Stimulated activated CD4-positive, alpha-beta T cell treated with anti-CD3 and anti-CD28 coated beads, Interleukin-4, amount 100 ng/mL, for 4 hours (primary cell): ENCODE measurements at places on chromosomes 3 and 15.
A peak's percentile ranks its signal among the peaks of the same experiment; 100 is the strongest.

DNA sequence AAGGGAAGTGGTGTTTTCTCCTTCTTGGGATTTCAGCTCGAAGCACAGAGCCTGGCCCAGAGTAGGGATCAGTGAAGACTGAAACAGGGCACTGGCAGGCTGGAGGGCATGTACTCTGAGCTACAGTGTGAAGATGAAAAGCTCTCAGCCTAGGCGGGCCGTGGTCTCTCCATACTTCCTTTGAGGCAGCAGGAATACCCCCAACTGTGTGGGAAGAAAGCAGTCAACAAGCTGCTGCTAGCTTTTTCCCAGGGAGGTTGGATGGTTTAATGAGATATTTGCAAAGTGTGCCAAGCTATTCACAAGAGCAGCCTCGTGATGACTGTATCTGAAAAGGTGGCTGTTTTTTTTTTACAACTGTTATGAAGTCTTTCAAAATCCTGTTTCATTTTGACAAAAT lies 47.2 kb downstream of the NMNAT3 start:
- no peak for DNase-seq

DNA sequence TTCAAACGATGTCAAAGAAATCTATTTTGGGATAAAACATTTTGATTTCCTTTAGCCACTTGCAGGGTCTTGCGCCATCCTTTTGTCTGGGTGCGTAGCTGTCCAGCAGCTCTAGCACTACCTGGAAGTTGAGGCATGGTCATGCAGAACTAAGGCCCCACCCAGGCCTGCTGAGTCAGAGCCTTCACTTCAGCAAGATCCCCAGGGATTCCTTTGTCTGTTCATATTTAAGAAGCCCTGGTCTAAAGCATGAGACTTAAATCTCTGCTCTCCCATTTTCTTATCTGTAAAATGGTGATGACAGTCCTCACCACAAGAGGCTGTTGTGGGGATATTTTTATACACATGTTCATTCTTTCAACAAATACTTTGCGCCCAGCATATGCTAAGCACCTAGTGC lies 99.0 kb upstream of the CTDSPL start:
- no peak for DNase-seq

GRCh38 chr3:52232279-52233107 lies 6.5 kb downstream of the TWF2 start:
- DNase-seq, result peak; percentile 35

GRCh38 chr3:14147066-14147435 lies 22.2 kb downstream of the TMEM43 start:
- no peak for DNase-seq
